Activated CD8-positive, alpha-beta memory T cell treated with anti-CD3 and anti-CD28 coated beads for 48 hours (primary cell): ENCODE measurements at places on chromosomes 1 and 21.

DNA sequence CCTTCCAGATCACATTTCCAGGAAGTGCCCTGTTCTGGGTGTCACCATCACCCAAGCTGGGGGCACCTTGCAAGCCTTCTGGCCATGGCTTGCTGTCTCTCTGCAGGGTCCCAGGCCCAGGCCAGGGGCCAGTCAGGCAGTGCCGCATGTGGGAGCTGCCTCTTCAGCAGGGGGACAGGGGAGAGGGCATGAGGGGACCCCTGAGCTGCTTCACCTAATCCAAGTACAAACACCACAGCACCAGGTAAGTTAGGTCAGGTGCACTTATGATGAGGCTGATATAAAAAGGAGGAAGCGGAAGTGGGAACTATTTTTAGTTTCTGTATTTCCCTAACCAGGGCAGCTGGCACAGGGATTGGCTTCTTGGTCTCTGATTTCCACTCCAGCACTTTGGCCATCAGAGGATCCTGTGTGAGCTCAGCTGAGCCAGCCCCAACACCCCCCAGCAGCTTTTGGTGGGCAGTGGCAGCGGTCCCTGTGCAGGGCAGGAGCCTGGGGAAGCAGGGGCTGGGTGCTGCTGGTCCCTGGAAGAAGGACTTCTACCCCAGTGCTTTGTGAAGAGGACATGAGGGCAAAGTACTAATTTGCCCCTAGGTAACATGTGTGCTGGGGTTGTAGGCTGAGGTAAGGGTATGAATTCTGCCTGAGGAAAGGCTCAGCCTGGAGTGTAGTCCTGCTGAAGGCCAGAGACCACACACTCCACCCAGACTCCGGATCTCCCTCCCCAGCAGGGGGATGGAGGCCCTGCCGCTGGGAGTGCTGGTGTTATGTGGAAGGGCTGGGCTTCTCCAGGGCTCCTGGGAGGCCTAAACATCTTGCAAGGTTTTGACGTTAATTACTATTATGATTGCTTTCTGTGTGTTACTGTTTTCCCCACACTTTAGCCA lies 3.3 kb upstream of the PCBP3 start:
- DNase-seq, result no peak

DNA sequence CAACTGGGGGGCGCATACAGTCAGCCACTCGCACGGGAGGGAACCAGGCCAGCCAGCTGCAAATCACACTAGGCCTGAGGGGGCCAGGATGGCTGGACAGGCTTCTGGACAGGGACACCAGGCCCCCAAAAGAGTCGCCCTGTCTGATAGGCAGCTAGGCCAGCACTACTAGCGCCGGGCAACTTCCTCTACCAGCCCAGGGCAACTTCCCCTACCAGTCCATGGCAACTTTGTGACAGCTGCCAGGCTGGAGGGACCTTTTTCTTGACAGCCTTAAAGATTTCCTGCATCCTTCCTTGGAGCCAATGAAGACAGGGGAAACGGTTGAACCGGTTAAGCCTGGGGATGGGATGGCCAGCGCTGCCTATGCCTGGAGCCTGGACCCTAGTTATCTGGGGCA lies 5.1 kb downstream of the IFFO2 start:
- no peak for DNase-seq

- DNase-seq, result no peak
Observed at GRCh38 chr1:14511166-14511680, 87.3 kb upstream of the KAZN start.

DNA sequence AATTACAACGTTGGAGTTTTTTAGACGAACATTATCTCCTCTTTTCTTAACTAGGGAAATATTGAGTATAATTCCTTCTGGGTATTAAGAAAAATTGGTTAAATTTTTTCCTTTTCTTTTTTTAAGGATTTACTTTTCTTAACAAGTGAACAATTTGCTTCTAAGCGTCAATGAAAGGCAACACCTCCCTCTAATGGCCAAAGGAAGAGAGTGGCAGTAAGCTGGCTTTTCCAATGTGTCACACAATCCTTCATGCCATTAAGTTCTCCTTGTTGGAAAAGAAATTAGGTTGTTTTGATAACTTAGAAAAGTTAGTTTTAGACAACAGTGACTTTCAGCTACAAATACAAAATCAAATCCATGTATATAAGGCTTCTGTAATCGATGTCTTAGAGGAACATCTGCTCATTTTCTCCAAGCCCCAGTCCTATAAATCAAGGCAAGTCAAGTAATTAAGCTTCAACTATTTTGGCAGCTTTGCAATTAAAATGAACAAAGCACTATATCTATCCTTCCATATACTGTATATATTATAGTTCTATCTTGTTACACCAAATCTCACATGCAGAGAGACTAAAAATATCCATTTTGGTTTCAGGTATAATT lies 62.8 kb downstream of the EDEM3 start:
- DNase-seq, result no peak

- DNase-seq, result no peak
Observed at GRCh38 chr1:18531503-18531845, 50.7 kb downstream of the KLHDC7A start.

DNA sequence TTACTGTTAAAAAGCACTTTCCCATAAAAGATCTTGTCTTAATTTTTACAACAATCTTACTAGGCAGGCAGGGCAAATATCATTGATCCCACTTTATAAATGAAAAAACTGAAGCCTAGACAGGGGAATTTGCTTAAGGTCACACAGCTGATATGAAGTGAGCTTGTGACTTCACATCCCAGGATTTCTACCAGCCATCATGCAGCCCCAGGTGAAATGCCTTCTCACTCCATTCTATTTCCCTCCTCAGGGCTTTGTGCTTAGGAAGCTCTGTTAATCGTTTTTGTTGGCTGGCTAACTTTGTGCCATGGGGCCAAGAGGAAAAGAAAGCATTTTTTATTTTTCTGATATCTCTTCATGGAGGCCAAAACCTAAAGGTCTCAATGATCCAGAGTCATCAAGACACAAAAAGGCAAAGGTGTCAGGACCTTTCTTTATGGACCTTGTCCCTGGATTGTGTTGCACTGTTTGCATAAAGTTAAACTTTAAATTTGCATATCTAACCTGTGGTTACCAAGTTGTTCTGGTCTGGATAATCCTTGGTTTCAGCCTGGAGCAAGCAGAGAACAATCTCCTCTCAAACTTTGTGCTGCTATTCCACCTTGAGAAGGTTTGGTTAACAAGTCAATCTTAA lies 44.8 kb upstream of the ZNF326 start:
- DNase-seq, result no peak

DNA sequence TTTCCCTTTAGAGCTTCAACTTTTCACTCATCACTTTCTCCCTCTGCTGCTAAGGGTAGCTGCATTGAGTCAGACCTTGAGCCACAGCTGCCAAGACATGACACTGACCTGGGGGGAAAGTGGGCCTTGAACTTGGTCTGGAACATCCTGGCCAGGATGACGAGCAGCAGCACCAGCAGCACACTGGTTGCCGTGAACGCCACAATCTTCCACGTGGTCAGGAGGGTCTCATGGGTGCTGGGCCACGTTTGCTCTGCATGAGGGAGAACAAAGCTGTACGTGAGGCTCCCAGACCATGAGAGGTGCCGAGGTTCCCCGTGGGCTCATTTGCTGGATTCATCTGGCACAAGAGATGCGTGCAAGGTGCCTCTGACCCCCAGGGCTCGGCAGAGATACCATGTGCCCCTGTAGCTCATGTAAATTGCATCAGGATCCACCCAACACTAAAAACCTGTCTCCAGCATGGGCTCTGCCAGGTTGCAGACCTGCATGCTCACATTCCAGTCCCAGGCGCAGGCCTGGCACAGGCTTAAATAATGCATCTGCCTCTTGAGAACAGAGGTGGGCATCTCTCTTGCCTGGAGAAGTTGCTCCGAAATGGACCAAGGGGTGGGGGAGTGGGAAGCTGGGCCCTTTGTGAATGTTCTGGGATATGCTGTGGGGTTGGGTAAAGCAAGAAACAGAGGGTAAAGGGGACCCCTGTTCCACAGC lies 84.6 kb upstream of the TLR5 start:
- DNase-seq, result no peak

DNA sequence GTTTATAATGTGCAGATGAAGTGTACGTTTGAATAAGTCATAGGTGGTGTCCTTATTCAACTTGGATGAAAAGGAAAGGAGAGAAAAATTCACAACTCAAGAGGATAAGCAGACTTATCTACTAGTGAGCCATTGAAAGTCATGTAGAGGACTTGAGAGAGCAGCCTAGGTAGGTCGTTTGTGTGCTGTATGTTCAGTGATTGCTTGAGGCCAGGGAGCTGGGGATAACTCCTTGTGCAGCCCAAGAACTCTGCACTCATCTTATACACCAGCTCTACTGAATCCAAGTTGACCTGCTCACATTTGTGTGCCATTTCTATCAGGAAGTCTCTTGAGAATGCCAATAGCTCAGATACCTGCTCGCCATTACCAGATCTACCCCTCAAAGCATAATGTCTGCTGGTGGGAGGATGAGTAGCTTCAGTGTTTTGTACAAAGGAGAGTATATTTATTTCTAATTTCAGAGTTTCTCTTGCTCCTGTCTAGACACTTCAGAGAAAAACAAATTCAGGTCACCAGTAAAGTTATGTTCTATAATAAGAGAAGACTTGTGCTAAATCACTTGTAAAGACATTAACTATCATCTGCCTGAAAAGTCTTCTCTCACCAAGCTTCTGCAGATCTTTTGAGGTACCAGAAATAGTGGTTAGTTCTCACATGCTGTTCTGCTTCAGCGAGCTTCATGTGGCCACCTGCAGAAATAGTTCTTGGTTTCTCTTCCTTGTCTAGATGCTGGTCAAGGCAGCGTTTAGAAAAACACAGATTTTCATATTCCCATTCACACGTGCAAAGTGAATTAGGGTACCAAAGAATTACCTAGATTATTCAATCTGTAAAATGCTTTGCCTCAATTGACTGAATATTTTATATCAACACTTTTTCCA lies 10.8 kb downstream of the S1PR1 start:
- no peak for DNase-seq

- no peak for DNase-seq
Observed at GRCh38 chr1:235012436-235013210, 116.0 kb downstream of the TOMM20 start.

DNA sequence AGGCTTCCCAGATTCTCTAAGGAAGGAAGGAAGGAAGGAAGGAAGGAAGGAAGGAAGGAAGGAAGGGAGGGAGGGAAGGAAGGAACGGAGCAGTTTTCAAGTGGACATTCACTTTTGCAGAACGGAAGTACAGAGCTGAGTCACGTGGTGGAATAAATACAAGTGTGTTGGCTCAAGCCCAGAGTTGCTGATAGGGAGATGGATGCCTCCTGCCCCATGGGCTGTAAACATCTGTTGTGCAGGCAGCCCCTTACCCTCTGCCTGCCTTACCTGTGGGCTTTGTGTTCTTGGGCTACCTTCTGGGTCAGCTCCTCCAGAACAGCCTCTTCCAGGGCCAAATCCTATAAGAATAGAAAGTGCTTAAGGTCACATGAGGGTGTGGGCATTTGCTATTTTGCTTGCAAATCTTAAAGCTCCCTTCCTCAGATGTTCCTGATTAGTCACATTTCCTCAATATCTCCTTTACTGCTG lies 121.7 kb downstream of the SMYD2 start:
- DNase-seq, result no peak

GRCh38 chr1:31855038-31855845 lies 39.4 kb upstream of the SPOCD1 start:
- DNase-seq, result no peak

DNA sequence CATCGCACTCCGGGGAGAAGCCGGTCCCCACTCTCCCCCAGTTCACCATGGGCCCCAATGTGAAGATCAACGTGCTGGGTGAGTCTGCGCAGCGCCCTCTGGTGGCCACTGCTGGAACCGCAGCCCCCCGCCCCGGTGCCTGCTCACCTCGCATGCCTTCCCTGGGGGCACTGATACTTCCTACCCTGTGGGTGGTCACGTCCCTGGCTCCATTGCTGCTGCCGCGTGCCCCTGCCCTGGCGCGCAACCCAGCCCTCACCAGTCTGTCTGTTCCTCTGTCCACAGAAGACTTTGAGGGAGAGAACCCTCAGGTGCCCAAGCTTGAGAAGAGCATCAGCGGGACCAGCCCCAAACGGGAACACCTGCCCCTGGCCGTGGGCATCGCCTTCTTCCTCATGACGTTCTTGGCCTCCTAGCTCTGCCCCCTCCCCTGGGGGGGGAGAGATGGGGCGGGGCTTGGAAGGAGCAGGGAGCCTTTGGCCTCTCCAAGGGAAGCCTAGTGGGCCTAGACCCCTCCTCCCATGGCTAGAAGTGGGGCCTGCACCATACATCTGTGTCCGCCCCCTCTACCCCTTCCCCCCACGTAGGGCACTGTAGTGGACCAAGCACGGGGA lies 7.6 kb downstream of the EFNA3 start:
- peak; percentile 91 for DNase-seq

DNA sequence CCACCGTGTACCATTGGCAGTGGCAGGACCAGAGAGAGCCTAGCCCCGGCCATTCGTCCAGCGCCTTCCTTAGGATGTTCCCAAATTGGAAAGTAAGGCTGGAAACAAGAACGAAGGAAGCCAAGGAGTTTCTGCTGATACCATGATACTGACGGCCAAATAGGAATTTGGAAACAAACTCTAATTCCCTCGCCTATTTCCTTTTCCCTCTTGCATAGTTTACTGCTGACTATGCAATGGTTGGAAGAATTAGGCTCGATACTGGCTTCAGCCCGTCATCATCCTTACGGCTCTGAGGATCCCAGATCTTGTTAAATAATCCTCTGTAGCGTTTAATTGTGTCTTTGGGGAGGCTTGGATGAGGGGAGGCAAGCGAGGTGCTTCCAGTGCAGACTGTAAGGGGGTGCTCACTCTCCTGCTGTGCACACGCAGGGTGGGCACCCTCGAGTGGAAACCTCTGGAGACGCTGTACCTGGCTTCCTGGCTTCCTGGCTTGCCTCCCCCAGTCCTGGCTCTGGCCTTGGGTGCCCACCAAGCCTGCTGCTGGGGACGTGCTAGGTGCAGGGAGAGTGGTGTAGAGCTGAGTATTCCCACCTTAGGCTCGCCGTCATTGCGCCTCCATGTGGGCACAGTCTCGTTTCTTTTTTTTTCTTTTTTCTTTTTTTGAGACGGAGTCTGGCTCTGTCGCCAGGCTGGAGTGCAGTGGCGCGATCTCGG lies 27.4 kb upstream of the CAMTA1 start:
- no peak for DNase-seq

DNA sequence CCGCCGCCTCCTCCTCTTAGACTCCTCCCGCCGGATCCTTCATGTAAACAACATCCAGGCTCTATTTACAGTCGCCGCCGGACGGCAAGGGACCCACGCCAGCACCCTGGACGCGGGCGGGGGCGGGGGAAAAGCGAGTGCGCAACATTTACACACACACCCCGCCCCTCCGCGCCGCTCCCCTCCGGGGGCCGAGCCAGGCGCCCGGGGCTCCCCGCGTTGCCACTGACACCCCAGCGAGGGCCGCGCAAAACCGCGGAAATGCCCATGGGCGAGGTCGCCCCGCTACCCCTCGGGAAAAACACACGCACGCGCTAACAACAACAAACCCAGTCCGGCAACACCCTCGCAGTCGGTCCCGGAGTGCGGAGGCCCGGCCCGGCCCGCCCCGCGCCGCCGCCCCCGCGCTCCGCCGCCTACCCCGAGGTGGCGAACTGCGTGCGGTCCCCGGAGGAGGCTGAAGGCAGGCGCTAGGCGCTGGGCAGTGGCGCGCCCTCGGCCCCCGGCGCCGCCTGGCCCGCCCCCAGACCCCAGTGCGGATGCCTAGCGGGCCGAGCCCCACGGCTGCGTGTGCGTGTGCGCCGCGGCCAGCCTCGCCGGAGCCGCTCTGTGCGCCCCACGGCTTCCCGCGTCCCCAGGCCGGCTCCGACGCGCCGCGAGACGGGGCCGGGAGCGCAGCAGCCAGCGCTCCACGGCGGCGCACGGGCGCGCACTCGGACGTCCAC lies 81.1 kb upstream of the AK4 start:
- DNase-seq, result no peak
